ENCODE measurements at places on chromosomes 16 and 17.
A peak's percentile ranks its signal among the peaks of the same experiment; 100 is the strongest.

DNA sequence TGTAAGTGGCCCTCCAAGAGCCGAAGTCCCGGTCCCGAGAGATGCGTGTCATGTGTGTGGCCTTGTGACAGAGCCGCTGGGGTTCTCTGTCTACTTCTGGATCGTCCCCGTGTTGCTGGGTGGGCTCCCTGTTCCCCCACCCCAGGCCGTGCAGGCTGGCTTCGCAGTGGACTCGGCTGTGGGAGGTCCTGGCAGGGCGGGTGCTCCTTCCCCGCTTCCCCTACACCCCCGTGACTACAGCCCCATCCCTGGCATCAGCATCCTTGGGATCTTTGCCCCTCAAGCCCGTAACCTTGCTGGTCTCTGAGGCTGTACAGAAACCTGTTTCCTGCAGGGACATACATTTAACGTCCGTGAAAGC, 136.3 kb downstream of the BANP start:
- DNase-seq, result no peak

GRCh38 chr17:32609884-32610650, 123.3 kb downstream of the CDK5R1 start:
- no peak for DNase-seq

- DNase-seq, result no peak
Measured at GRCh38 chr16:11870399-11870798, 19.1 kb upstream of the RSL1D1 start.

DNA sequence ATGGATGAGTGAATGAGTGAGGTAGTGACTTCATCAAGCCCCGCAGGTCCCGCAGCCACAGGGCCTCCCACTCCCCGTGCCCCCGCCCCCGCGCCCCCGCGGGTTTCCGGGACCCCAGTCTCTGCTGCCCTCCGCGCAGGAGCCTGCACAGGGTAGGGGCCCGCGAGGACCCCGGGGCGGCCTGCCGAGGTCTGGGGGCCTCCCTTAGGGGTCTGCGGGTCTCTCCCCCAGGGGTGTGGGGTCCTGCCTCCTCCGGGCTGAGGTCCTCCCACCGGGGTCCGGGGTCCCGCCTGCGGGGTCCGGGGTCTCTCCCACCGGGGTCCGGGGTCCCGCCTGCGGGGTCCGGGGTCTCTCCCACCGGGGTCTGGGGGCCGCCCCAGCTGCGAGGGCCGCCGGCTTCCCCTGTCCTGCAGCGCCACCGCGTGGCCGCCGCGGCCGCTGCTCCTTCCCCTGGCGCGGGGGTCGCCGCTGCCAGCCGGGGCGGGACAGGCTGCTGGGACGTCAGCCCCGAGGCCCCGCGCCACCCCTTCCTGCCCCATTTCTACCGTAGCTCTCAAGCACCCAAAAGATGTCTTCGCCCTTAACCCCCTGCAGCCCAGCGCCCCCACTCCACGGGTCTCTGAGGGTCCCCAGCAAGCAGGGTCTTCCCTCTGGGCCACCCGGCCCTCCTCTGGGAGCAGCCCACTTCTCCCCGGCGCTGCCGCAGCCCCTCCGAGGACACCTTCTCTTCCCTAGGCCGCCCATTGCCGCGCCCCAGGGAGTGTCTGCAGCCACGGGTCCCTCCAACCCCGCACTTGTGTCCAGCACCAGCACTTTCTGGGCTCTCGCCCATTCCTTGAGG, 10.4 kb upstream of the CHMP6 start:
- no peak for DNase-seq

DNA sequence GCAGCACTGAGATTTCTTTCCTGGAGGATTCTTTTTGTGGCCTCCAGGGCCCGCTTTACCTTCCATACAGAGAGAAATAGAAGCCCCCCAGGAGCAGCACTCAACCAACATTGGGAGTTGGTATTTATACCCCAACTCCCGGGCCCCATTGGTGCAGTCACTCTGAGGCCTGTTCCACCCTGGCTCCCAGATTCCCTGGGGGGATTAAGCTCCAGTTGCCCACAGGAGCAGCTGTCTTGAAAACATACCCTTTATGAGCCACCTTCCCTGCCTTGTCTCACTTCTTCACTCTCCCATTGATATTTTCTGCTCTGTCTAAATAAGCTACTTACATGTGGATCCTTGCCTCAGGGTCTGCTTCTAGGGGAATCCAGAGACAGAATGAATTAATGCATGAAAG, 167.8 kb downstream of the KATNIP start:
- no peak for DNase-seq

GRCh38 chr17:78879635-78880186, 23.3 kb downstream of the CEP295NL start:
- no peak for DNase-seq

DNA sequence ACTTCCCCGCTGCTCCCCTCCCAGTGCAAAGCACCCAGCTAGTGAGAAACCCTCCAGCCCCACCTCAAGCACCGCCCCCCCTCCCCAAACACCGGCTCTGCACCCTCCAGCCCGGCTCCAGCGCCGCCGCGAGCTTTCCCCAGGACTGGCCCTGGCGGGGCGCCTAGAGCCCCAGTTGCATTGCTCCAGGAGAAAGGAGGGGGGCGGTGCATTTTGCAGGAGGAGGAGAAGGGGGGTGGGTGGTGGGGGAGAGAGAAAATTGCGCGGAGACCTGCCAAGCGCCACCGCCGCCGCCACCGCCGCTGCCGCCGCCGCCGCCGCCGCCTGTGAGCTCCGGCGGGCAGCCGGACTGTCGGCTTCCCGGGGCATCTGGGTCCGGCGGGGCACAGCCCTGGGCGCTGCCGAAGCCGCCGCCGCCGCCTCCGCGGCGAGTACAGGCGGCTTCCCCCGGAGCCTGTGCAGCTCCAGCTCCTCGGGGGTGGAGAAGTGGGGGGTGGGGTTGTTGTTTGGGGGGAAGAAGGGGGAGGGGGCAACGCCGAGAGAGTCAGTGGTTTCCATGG, 333 bp upstream of the NOG start:
- DNase-seq, result no peak

GRCh38 chr17:35286120-35286781, 43.4 kb downstream of the SLFN5 start:
- DNase-seq, result no peak

DNA sequence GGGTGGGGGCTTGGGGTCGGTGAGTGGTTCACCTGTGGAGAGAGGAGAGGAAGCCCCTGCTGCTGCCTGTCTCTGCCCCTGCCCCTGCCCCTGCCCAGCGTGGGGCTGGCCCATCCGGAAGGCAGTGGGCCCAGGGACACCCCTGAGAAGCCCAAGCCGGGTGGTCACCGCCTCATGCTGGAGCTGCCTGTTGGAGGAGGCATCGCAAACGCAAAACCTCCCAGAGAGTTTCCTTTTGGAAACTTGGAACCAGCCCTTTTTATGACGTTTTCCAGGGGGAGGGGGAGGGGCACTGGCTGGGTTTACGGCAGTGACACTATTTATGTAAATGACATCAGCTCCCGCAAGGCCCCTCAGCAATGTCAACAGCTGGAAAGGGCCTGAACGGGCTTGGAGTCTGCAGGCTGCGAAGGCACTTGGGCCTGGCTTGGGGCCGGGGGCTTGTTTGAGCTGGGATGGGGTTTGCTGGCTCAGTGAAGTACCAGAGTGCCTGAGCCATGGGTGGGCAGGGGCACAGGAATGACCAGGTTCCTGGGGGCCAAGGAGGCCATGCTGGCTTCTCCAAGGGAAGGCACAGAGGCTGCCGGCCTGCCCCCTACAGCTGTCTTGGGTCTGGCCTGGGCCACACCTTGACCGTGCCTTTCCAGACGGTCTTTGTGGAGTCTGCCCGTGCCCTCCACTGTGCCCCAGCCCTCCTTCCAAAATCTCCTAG, 219.5 kb downstream of the NTN1 start:
- peak; percentile 45 for DNase-seq

DNA sequence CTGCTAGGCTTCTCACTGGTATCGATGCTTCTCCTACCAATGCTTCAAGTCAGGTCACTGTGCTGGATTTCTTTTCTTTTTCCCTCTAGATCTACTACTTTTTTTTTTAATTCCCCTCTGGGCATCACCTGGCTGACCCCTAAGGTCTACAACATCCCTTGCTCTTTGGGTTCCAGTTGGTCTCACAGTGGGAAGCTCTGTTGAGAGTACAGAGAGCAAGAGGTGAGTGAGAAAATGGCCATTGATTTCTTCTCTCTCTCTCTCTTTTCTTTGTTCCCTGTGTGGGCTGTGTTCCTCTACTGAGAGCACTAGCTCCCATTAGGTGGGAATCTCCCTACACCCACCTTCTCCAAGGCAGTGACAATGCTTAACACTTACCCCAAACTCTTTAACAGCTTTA, 413.4 kb downstream of the KCNJ2 start:
- no peak for DNase-seq
